CD4-positive, alpha-beta T cell treated with Interleukin-17A for 4 hours (primary cell): ENCODE measurements at places on chromosomes 7 and 10.
A peak's percentile ranks its signal among the peaks of the same experiment; 100 is the strongest.

- DNase-seq = no peak
Measured at GRCh38 chr7:2287745-2288144, 26.5 kb downstream of the SNX8 start.

DNA sequence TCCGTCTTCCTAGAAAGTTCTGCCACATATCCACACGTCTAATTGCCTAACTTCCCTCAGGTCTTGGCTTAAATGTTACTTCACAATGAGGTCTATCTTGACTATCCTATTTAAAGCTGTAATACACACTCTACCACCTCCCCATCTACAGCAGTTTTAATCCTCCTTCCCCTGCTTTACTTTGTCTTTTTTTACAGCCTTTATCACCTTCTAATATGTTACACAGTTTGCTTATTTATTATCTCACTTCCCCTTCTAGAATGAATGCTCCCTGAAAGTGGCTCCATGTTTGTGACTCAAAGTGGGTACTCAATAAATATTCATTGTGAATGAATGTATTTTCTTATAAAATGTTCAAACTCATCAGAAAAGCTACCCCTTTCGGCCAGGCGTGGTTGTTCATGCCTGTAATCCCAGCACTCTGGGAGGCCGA is 13.6 kb upstream of the MICU1 start:
- DNase-seq = no peak

- no peak for DNase-seq
Measured at GRCh38 chr10:62916141-62916603, 100.0 kb upstream of the EGR2 start.

GRCh38 chr7:35705932-35706461 is 11.1 kb upstream of the HERPUD2 start:
- no peak for DNase-seq

DNA sequence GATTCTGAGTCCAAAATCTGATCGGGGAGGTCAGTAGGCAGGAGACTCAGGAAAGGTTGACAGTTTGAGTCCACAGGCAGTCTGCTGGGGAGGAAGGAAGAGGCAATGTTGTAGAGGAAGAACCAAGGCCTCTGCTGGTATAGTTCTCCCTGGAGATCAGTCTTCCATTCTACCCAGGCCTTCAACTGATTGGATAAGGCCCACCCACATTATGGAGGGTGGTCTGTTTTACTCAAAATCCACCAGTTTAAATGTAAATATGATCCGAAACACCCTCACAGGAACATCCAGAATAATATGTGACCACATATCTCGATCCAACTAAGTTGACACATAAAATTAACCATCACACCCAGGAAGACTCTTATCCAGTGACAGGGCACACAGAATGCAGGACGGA is 425.3 kb upstream of the ZMIZ1 start:
- no peak for DNase-seq

DNA sequence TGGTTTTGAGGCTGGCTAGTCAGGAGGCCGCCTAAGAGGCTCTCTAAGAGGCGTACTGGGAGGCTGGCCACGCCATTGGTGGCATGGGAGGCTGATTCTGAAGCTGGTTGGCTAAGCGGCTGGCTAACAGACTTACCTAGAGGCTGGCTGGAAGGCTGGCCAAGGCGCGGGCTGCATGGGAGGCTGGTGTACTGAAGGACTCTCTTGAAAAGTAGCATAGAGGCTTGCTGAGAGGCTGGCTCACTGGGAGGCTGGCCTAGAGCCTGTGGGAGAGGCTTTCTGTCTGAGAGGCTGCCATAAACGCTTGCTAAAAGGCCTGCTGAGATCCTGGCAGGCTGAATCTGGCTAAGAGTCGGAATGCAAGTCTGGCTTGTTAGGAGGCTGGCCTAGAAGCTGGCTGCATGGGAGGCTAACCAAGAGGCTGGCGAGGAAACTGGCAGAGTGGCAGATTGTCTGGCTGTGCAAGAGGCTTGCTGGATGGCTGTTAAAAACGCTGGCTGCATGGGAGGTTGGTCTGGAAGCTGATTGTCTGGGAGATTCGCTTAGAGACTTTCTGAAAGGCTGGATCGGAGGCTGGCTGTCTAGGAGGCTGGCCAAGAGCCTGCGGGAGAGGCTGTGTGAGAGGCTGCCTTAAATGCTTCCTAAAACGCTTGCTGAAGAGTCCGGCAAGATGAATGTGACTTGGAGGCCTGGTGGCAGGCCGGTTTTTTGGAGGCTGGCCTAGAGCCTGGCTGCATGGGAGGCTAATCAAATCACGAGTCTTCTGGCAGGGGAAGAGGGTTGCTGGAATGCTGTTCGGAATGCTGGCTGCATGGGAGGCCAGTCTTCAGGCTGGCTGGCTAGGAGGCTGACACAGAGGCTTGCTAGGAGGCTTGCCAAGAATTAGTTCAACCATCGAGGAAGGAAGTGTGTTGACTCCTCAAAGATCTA is 134.2 kb downstream of the OR13A1 start:
- no peak for DNase-seq

- DNase-seq = no peak
Measured at GRCh38 chr10:60309371-60309770, 80.3 kb downstream of the ANK3 start.

- no peak for DNase-seq
Measured at GRCh38 chr10:128744092-128744491, 617.9 kb upstream of the MKI67 start.

- no peak for DNase-seq
Measured at GRCh38 chr7:45328403-45328981, 170.9 kb downstream of the RAMP3 start.

DNA sequence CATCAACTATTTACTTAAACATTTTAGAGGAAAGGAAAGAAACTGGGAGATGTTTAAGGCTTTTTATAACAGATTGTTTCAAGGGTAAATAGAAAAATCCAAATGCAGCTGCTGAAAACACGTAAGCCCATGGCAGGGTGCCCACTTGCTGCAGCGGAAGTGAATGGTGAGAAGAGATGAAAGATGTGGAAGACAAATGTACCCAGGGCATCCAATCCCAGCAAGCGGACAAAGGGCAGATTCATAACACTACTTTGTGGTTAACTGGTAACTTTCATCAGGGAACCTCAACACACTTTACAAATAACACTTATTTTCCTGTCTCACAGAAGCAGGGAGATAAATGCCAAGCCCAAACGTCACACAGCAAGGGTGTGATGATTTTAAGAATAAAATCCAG is 358.4 kb downstream of the KCNMA1 start:
- no peak for DNase-seq

GRCh38 chr7:54015251-54015650 is 526.9 kb upstream of the VSTM2A start:
- DNase-seq = no peak

- DNase-seq = no peak
Measured at GRCh38 chr7:5702876-5703571, 78.4 kb downstream of the RNF216 start.

DNA sequence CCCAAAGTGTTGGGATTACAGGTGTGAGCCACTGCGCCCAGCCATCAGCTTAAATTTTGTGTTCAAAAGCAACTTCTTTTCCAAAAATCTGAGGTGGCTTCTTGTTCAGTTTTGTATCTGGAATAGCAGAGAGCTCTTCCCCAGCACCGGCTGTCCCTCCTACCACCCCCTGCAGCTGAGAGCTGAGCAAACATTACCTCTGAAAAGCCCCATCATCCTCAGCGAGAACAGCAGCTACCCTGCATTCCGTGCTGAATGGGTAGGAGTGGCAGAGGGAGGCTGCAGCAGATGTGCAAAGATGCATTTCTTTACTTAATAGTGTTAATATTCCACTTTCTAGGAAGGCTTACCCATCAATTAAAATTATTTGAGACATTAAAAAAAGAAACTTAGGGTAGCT is 31.8 kb downstream of the CCM2 start:
- peak; percentile 26 for DNase-seq

GRCh38 chr7:47267346-47267745 is 314.6 kb downstream of the TNS3 start:
- DNase-seq = no peak

- DNase-seq = no peak
Measured at GRCh38 chr10:118835682-118836326, 81.0 kb upstream of the CACUL1 start.

- DNase-seq = no peak
Measured at GRCh38 chr10:35511647-35512046, 93.5 kb upstream of the GJD4 start.

DNA sequence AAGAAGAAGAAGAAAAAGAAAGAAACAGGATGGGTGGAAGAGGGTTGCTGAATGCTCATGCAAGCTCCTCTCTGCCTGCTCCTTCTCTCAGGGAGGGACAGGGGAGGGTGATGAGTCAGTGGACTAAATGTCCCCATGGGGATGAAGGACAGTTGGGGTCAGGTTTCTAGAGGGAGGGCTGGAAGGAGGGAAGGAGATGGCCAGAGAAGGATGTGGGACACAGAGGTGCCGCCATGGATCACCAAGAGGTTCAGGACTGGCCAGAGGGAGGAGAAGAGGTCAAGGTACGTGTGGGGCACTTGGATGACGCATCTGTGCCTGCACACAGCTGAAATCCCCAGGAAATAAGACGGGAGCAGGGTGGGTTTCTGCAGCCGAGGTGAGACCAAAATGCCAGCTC is 88.9 kb upstream of the GTF2I start:
- DNase-seq = no peak

- DNase-seq = no peak
Measured at GRCh38 chr10:44011603-44011981, 362.9 kb upstream of the ZNF32 start.

GRCh38 chr10:17216901-17217395 is 11.1 kb upstream of the VIM start:
- DNase-seq = no peak

DNA sequence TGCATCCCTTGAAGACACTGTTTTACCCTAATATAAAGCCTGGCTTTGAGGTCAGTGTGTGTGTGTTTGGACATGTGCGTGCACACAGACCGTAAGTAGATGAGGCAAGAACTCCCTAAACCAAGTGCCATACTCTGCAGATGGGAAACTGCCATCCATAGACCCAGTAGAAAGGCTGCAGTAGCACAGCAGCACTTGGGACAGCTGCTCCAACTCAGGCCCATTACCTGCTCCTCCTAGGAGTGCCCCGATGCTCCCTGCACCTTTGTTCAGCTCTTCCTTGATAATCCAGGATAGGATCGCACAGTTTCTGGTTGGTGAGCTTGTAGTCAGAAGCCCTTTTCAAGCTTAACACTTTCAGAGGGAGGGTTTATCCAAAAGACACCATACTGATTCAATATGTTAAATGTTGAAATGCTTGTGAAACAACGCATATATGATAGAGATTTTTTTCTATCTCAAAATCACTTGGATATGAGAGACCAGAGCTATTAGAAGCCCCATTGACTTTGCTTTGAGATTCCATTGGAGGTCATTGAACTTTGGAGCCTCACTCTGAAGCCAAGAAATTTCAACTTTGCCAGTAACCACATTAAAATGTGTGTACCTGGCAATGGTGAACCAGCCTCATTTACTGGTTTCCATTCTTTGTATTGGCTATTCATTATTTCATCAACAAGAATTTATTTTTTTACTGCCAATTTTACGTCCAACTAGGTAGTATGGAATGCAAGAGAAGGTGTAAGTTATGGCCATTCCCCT is 757.0 kb upstream of the GALNT17 start:
- DNase-seq = no peak

GRCh38 chr10:100939763-100940344 is 27.1 kb downstream of the SLF2 start:
- no peak for DNase-seq

DNA sequence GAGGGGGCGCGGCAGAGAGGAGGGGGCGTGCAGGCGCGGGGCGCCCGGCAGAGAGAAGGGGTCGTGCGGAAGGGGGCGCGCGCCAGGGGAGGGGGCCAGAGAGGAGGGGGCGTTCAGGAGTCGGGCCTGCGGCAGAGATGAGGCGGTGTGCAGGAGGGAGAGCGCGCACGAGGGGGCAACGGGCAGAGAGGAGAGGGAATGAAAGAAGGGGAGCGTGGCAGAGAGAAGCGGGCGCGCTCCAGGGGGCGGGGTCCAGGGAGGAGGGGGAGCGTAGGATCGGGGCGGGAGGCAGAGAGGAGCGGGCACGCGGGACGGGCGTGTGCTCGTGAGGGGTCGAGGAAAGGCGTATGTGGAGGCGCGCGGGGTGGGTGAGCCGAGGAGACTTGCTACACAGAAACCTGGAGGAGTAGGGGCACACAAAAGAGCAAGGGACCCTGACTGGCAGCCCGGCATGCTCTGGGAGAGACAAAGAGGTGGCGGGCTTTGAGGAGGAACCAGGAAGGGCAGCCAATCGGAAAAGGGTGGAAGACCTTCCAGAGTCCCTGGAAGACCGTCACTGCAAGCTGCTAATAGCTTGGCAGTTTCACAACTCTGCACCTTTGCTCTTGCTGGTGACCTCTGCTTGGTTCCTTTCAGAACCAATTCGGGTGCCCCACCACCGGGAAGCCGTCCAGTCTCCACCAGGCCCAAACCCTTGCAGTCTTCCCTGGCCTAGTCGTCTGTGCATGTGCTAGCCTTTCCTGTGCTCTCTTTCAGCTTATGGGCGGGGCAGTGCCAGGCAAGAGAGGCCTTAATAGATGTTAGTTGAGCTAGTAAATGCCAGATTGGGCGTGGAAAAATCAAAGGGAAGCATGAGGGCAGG is 639 bp downstream of the DYDC2 start:
- DNase-seq = peak; percentile 23

DNA sequence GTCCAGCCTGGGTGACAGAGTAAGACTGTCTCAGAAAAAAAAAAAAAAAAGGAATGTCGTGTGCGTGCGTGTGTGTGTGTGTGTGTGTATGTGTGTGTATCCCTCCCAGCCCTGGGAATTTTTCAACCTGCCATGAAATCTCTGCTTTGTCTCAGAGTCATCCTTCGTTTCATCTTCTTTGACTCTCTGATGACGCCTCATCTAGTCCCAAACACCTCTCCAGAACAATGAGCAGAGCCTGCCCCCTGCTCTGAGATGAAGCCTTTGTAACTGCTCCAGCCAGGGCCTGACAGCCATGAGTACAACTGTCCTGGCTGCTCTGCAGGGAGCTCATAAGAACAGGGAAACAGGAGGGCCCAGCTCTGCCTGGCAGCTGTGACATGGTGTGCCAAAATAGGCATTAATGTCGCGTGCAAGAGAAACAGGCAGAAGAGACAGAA is 149.5 kb downstream of the FAM107B start:
- DNase-seq = no peak

DNA sequence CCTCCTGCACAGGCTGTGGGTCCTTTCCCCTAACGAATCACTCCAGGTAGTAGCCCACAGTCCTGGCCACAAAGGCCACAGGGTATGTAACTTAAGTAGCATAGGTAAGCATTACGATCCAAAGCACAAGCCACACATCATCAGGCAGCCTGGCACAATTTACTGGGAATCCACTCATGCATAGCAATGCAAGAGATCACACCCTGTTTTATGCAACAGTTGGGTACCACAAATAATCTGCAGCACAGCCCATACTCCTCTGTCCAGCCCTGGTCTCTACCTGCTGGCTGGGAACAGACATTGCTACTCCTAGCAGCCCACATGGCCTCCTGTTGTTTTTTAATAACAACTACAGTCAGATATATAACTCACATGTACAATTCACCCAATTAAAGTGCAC is 34.3 kb downstream of the SRPK2 start:
- DNase-seq = no peak
